Foreskin fibroblast (primary cell): ENCODE measurements at places on chromosomes 5 and 9.
A peak's percentile ranks its signal among the peaks of the same experiment; 100 is the strongest.

- no peak for DNase-seq
Observed at GRCh38 chr9:69380301-69380700, 55.3 kb downstream of the ENTREP1 start.

GRCh38 chr5:102536323-102536928 lies 37.6 kb upstream of the SLCO6A1 start:
- peak; percentile 18 for DNase-seq

GRCh38 chr9:13939701-13940490 lies 374.0 kb downstream of the NFIB start:
- peak; percentile 49 for DNase-seq

- DNase-seq, result peak; percentile 73
Observed at GRCh38 chr5:143886651-143887638, 75.0 kb downstream of the HMHB1 start.

GRCh38 chr5:38607930-38608564 lies 51.6 kb upstream of the LIFR start:
- DNase-seq, result peak; percentile 27

DNA sequence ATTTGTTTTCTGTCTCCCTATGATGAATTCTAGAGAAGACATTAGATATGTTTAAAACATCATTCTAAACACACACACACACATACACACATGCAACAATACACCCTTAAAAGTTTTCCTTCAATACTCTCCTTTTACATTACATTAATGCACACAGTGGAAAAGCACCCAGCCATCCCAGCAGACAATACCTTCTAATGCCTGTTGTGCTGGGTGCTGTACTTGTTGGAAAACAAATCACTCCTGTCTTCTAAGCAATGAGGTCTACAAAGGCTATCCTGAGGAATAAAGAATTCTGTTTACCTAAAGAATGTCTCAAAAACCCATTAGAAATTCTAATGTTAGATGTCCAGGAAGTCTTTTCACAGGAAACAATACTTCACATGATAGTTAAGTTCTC lies 259.1 kb upstream of the PPP1R2B start:
- no peak for DNase-seq

- peak; percentile 8 for DNase-seq
Observed at GRCh38 chr5:15446552-15446951, 53.4 kb upstream of the FBXL7 start.

DNA sequence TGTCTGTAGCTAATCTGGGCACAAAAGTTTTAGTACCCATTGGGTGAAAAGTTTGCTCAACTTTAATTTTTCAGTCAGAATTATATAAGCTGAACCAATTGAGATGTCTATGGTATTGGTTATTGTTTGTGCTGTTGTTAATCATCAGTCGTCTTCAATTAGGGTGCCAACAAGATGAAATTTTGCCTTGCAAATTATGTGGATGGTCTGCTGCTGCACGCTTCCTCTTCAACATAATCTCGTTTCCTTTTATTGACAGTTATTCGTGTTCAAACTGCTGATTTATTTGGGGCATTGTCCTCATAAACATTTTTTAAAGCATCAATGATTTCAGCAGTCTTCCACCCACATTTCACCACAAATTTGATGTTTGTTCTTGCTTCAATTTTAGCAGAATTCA lies 194.0 kb downstream of the HTR1A start:
- no peak for DNase-seq

DNA sequence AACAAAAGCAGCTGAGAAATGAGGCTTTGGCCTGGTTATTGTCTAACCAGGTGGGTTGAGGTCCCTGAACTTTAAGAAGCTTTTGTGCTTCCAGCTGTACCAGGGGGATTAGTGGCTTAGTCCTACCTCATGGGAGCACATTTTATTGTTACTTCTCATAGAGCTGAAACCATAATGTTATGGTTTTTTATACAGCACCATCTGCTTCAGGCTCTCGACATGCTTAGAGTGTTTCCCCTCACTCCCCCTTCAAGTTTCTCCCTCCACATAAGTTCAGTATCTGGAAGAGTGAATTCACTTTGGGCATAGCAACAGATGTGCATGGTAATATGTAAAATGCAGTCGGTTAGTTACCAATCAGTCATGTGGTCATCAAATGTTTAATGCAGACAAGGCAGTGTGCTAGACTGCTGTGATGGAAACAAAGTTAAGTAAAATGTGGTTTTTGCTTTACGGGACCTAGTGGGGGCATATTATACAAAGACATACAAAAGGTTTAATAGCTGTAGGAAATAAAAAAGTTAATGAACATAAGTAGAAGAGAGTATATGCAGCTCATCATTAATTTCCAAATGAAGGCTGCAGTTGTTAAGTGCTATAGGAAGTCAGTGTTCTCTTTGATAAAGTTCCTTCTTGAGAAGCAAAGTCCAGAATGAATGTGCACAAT lies 95.9 kb upstream of the SPRY4 start:
- DNase-seq, result no peak

GRCh38 chr9:34479431-34479866 lies 20.8 kb downstream of the DNAI1 start:
- DNase-seq, result no peak

DNA sequence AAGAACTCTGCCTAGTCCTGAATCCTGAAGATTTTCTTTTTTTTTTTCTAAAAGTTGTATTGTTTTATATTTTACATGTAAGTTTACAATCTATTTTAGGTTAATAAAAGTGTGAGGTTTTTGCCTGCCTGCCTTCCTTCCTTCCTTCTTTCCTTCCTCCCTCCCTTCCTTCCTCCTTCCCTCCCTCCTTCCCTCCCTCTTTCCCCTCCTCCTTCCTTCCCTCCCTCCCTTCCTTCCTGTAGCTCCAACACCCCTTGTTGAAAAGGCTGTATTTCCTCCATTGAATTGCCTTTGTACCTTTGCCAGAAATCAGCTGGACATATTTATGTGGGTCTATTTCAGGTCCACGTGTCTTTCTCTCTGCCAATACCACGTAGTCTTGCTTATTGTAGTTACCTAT lies 46.6 kb downstream of the CACNA1B start:
- no peak for DNase-seq

DNA sequence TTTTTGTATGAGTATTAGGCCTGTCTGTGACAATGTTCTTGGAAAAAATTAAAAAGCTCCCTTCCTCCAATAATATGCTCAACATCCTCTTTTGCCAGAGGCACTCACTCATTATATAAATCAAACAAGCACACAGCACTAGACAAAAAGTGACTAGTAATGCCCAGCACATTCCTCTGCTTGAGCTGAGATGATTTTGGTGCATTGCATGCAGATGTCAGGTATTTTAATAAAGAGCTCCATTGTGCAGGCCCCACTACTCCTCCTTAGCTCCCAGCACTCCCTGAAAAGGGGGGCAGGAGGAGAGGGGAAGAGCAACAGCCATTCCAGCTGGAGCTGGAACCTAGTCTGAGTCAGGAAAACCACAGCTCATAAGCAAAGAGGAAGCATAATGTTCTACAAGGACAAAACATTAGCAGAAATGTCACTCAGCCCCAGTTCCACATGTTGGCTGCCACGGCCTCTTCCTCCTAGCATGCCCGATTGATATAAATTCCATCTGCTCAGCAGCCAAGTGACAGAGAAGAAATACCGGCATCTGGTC lies 348.5 kb downstream of the BNC2 start:
- peak; percentile 91 for DNase-seq

GRCh38 chr5:127079994-127080491 lies 6.7 kb upstream of the C5orf63 start:
- DNase-seq, result peak; percentile 64

- DNase-seq, result no peak
Observed at GRCh38 chr9:2616692-2617377, 4.8 kb upstream of the VLDLR start.

- DNase-seq, result no peak
Observed at GRCh38 chr5:56549096-56549886, 266.1 kb upstream of the MAP3K1 start.

DNA sequence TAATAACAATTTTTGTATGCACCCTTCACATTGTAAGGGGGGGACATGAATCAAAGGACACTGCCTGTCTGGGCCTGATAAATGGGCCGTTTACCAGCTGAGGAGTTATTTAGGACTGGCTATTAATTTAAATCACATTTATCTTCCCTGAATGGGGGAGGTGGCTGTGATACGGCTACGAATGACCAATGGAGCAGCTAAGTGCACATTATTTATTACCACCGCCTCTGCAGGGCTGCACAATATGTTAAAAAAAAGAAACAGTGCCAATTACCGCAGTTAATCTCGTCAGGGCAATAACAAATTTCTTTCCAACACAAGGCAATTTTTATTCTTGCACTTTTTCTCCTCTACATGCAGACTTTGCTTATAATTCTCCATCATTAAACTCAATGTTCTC lies 318.4 kb downstream of the IRX2 start:
- no peak for DNase-seq

GRCh38 chr5:177599731-177600507 lies at the start of gene B4GALT7:
B4GALT7 (plus strand) TSS chr5:177600132; CDS start chr5:177600211, 79 bp downstream.
- peak; percentile 94 for DNase-seq

DNA sequence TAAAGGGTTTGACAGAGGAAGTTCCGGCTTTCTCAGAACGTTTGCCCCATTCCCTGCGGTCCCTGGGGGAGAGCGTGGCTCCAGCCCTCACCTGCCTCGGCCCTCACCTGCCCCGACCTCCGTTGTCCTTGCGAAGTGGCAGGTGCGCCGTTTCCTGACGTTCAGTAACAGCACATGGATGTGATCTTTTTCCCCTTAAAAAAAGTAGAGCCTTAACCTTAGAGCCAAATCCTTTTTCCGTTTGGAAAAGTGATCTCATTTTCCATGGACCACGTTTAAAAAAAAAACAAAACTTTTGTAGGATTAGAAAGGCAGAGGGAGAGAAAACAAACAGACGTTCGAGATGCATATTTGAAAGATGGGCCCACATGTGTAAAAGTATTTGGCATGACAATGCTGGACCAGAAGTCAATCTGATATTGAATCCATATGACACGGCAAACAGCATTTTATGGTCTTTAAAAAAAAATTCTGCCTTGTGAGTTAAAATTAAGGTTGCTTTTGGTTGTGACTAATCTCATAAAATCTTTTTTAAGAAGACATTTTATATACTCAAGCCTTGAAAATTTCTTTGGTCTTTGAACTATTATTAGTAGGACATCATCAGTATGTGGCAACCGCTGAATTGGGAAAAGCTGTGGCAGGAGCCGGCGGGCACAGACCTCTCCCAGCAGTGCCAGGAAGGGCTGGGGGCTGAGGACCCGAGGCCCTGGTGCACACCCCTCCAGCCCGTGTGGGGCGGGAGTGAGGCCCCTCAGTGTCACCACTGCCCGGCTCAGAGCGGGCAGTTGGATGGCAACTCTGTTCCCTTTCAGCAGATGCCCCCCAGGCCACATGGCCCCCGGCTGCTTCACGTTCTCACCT lies 42.5 kb upstream of the EXOC3 start:
- DNase-seq, result peak; percentile 86

DNA sequence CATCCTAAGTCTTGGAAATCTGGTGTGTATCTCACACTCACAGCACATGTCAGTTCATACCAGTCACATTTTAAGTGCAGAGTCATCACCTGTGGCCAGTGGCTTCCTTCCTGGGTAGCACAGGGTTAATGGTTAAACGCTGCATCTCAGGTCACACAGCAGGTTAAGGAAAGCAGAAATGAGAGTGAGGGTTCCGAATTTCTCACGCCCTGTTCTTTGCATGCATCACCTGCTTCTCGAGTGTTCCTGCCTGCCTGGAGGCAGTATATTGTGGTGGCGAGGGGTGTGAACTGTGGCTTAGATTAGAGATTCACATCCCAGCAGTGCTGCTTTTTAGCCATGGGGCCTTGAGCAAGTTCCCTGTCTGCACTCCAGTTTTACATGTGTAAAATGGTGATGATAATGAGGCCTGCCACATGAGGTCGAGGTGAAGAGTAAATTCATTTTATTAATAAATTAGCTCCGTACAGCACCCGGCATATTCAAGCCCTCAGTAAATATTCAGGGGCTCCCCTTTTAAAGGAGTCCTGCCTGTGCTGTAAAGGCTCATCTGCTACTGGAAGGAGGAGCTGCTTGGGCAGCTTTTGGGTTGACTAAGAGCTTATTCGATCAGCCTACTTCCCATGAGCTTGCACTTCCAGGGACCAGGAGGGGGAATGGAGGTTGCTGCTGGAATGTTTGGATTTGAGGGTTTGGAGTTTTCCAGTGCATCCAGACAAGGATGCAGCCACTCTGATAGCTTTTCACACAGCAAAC lies 61.1 kb upstream of the SAP30L start:
- no peak for DNase-seq

DNA sequence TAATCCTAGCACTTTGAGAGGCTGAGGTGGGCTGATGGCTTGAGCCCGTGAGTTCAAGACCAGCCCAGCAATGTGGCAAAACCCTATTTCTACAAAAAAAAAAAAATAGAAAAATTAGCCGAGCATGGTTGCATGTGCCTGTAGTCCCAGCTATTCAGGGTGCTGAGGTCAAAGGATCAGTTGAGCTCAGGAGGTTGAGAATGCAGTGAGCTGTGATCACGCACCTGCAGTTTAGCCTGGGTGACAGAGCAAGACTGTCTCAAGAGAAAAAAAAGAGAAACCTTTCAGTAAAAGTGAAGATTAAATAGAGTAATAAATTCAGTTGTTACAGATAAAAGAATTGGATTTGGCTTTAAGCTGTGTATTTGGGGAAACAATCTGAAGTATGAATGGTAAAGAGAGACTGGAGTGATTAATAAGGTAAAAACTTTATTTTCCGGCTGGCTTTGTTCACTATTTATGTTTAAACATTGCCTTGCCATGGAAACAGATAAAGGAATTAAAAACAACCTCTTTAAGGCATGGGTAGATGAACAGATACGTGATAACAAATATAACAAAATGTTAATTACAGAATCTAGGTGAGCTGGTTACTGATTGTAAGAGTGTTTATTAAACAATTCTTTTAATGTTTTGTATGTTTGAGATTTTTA lies 56.0 kb upstream of the PCAT7 start:
- no peak for DNase-seq

DNA sequence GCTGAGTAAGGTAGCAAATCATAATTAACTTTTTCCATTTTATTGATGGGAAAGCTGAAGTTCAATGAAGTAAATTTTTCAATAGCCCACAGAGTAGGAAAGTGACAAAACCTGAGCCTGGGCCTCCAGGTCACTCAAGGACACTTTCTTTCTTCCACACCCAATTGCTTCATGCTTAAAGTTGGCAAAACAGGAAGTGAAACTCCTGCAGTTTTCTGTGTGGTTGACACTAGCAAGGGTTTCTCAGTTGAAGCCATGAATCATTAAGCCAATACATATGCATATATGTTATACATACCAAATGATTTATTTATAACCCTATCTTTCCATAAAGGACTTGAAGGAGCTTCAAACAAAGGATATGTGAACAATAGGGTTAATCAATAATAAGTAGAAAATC lies 13.9 kb downstream of the TLR4 start:
- DNase-seq, result peak; percentile 69

GRCh38 chr9:101966691-101967090 lies 228.2 kb upstream of the GRIN3A start:
- no peak for DNase-seq

- peak; percentile 74 for DNase-seq
Observed at GRCh38 chr5:73722231-73722630, 96.2 kb downstream of the ARHGEF28 start.

GRCh38 chr5:178287791-178288105 lies 55.1 kb upstream of the PHYKPL start:
- DNase-seq, result no peak

DNA sequence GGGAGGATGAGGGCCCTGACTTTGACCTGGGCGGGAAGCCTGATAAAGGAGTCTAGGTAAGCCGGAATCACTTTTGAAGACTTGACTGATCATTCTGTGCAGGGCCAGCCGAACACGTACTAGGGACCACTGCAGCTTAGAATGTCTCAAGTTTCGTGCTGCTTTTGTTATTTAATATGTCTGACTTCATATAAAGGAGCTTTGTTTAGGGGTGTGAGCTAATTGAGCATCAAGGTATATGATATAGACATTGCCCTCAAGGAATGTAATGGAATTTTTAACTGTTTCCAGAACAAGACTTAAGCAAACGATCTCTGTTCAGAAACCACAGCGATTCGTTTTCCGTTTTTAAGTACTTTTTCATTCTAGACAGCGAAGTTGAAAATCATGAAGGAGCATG lies 173.0 kb downstream of the SEMA6A start:
- no peak for DNase-seq
